ENCODE measurements at places on chromosomes 6 and 20.

- DNase-seq, result no peak
Observed at GRCh38 chr6:16200321-16200883, 38.0 kb upstream of the GMPR start.

- no peak for DNase-seq
Observed at GRCh38 chr20:25024171-25024570, 31.6 kb upstream of the APMAP start.

DNA sequence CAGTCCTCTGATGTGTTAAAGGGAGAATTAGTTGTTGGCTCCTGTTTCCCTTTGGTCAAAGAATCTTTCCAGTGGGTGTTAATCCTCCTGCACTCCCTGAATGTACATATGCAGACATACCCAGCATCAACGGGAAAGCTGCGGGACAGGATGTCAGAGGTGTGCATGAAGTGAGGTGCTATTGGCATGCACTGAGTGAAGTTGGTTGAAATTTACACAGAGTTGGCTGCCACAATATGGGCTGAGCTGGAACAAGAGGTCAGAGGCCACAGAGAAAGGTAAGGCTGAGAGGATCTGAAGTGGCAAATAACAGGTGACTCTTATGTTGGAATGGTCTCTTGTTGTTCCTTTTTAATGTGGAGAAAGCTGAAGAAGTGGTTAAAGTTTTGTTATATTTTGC lies 82.7 kb upstream of the AKIRIN2 start:
- no peak for DNase-seq

DNA sequence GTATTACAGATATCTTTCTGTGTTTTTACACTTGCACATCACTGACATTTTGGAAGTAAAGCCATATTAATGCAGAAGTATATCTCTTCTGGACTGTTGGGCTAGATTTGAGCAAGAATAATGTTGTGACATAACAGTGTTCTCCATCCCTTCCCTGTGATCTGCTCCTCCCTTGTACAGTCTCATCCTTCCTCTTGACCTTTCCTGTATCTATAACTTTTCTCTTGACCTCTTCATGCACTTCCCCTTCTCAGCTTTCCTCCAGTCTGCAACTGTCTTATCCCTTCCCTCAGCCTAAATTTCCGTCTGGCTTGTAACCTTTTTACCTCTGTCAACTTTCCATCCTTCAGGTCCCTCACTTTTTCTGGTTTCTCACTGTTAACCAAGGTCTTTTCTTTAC lies 29.8 kb downstream of the NCOA3 start:
- no peak for DNase-seq

GRCh38 chr20:18692447-18692846 lies 104.6 kb downstream of the DTD1 start:
- no peak for DNase-seq

All from activated naive CD4-positive, alpha-beta T cell treated with anti-CD3 and anti-CD28 coated beads, Interleukin-2, amount 50 U/mL, for 72 hours (primary cell).